ENCODE measurements at places on chromosomes 5 and 9.

DNA sequence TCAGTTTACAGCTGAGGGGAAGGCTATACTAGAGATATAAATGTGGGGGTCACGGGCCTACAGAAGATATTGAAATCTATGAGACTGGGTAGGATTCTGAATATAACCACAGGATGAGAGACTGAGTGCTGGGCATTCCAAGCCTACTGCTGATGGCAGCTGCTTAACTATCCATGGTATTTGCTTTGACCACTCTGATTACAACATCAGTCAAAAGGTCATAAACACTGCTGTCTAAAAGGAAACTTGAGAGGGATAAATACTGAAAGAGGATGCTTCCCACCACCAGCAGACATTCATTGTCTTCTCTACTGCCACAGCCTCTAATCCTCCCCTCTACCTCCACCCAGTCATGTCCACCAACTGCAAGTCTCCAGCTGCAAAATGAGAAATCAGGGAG lies 3.8 kb downstream of the ZNF622 start:
- DNase-seq = no peak

DNA sequence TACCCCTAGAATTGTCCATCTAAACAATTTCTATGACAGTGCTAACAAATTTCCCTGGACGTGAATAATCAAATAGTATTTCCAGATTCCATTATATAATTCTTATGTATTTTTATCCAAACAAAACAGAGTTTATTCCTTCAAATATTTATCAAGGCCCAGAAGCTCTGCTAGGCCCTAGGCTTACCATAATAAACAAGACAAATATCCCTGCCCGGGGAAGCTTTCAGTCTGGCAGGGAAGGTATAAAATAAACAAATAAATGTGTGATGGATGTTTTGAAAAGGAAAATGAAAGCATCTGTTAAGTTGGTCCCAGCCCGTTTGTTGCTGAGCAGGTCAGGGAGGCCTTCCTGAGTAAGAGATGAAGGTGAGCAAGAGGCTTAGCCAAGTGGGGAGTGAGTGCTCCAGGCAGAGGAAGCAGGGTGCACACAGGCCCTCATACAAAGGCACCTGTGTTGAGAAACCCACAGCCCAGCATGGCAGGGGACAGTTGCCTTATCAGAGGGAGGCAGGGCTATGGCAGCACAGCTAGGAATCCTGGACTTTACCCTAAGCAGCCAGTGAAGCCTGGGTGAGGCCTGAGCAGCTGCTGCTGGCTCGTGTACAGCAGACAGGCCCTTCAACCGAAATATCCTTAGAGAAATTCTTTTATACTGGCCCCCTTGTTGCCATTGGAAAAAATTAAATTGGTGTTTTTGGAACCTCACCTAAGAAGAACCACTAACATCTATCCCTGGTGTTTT lies 7.7 kb upstream of the SLC35D2 start:
- no peak for DNase-seq

DNA sequence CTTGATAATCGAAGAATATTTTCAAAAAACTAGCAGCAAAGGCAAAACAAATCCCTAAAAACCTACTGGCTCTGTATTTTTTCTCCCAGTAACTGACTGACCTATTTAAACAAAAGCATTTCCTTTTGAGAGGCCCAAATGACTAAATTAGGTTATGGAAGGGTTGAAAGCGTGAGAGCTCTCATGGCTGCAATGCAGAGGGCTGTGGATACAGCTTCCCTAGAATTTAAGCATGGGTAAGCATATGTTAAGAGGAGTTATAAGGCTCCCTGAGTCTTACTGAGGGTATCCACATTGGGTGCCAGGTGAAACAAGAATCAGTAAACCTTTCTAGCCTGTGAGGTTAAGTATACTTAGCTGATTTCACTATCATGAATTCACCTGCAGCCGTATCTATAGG lies 32.3 kb downstream of the SHISAL2B start:
- no peak for DNase-seq

- no peak for DNase-seq
Observed at GRCh38 chr5:101643794-101644193, 652.3 kb downstream of the SLCO4C1 start.

GRCh38 chr5:154534457-154535050 lies 56.5 kb upstream of the HAND1 start:
- DNase-seq = no peak

DNA sequence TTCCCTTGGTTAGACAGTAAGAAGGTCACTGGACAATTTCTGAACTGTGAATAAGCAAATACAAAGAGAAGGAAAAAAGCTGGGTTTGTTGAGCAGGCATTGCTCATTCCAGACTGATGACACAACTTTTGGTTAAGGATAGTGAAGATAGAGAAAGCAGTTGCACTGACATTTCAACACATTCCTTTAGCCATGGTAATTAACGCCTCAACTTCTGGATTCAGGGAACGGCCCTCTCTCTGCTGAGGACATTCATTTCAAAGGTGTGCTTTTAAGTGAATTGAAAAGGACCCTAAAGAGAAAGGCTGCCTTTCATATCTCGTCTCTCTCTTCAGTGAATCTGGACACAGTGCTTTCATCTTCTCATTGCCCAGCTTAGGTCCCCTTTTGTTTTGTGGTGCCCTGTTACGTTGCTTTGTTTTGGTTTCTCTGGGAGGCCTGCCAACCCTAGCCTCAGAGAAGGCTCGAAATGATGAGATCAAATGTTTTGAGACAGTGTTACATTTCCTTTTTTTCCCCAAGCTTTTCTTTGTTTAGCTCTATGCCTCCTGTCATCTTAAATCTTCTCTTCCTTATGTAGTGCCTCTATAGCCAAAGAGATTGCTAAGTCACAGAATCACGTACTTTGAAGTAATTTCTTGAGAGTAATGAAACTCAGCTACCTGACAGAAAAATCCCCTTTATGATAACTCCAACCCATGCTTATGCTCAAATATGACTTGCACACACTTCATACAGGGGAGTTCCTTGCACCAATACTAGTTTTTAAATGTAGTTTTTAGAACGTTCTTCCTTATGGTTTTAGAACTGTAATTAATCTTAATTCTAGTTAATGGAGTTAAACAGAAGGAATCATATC lies 94.4 kb upstream of the IFNE start:
- no peak for DNase-seq

DNA sequence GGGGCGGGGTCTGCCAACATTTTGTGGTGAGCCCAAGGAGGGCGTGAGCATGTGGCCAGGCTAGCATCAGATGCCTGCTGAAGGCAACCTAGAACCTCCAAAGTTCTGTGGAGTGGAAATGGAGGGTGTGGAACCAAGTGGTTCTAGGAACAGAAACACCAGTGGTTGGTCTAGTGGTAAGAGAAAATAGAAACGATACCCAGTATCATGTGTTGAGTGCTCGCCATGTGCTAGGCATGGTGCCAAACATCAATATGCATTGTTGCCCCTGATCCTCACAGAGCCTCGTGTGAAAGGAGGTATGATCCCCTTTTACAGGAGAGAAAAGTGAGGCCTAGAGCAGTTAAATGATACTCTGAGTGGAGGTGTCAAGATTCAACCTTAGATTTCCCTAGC lies 31.5 kb upstream of the MVB12B start:
- DNase-seq = no peak

GRCh38 chr5:44845777-44846176 lies 37.0 kb downstream of the MRPS30 start:
- DNase-seq = peak; percentile 98

DNA sequence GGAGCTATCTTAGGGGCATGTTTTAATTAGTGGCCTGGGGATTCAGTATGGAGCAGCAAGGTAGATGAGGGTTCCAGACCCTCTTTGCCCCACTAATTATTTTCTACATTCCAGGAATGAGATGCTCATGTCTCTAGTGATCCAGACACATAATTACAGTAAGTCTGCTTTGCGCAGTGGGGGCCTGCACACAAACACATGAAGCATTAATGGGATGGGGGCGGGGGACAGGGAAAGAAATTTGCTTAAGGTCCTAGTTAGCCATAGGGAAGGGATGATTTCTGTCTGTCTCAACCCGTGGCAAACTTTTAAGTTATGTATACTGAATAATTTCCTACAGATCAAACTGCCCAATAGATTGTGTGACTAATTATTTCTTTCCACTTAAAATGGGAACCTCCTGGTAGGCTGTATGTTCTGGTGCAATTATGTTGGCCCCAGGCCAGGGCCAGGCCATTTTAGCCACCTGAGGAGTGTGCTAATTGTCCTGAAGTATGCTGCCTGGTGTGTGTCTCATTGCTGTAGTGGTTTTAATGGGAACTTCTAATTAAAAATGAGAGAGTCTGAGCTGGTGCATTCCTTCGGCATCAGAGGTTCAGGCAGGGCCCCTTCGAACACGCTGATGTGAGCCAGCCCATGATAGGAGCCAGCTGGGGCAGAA lies 134.4 kb downstream of the PTTG1 start:
- DNase-seq = peak; percentile 73

DNA sequence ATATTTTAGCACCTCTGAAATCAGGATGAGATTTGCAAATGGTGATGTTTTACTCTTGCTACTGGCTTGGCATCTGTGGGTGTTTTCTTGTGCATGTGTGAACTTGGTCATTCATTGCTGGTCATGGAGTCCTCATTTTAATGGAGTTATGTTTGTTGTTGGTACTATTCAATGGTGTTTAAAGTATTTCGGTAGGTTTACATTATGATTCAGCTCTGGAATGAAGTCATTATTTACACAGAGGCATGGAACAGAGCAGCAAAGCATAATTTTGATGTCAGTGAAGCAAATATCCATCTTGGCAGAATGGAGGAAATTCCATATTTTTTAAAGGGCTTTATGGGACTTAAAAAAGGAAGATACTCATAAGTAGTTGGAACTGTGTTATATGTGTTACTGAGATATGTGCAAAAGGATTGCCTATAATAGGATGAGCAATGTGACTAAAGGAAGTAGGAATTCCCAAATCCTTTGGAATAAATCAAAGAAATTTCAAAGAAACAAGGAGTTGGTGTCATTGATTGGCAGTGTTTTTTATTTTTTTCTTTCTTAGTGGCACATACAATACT lies 147.4 kb downstream of the ACTBL2 start:
- no peak for DNase-seq
